ENCODE measurements at places on chromosomes 1 and 21.
A peak's percentile ranks its signal among the peaks of the same experiment; 100 is the strongest.

GRCh38 chr1:160639652-160640051 is 7.2 kb downstream of the SLAMF1 start:
- DNase-seq: peak; percentile 40

- no peak for DNase-seq
These were observed 28.9 kb downstream of the FAM151A start for GRCh38 chr1:54594463-54594862.

DNA sequence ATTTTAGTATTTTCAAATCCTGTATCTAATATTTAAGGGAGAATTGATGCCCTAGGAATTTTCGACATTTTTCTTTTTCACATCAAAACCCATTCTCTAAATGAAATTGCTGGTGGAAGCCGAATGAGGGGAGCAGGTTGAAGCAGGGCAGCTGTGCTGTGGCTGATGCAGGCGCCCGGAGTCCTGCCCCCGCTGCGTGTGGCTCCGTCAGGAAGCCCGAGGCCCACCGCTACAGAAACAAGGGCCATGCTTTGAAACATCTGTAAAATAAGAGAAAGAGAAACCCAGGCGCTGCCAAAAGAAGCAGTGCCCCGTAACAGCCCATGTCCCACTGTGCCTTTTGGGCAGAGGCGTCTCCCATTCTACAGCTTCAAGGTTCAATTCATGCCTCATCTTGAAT is 41.1 kb downstream of the TENT5C start:
- DNase-seq: no peak

GRCh38 chr1:36731226-36732014 is 248.7 kb upstream of the CSF3R start:
- DNase-seq: no peak

DNA sequence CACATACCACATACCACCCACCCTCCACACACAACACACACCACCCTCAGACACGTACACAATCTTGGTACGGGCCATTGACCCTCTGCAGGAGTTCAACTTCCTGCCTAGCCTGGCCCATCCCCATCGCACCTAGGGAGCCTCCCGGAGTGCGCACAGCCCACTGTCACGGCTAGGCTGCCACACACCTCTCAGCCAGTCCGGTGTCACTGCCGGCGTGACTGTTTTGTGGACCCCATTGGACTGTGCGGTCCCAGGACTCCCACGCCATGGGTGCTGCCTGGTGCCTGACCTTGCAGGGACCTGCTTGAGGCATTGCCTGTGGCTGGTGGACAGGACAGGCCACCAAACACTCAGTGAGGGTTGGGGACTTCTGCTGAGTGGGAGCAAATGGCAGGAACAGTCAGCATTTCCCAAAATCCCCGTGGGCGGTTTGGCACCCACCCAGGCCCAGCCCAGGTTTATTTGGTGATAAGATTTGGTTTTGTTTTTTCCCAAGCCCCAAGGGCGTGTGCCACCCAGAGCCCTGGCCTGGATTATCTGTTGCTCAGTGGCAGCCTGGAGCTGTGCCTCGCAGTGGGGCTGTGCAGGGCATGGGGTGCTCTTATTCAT is 27.7 kb downstream of the RAB7B start:
- no peak for DNase-seq

DNA sequence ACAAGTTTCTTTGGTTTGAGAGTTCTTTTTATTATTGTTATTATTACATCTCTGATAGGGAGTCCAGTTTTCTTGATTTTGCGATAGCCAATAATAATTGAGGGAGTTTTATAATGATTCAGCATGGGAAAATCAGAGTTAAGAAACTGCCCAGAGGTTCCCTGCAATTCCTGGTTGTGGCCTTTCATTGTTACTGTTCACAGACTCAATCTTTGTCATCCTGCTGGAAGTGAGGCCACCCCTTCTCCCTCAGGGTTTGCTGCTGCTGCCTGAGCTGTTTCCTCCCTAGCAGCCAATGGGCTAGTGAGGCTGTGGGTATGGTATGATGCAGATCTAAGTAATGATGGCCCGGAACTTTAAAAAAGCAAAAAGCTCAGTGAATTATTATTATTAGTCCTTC is 50.2 kb upstream of the TACSTD2 start:
- no peak for DNase-seq

DNA sequence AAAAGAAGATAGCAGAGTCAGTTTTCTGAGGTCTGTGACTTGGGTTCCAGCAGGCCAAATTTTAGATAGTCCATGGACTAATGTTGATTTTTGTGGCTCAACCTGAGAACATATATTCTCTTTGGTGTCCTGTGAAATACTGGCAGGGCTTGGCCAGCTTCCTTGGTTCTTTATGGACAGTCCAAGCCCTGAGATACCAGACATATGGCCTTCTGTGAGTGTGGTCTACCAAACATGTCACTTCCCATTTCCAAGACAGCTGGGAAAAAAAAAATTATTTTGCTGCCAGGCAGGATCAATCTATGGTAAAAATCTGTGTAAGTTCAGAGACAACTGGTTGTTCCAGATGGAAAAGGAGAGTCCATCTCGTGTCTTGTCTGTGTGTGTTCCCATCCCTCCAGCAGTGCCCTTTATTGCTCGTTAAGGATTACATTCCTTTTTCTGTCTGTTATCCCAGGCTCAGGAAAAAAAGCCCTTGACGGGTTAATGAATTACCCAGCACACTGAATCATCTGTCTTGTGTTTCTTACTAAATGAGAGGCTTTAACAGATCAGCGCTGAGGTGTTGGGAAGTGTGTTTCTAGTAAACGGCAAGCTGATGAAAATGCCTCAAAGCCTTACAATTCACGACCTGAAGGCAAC is 33.4 kb upstream of the XPR1 start:
- no peak for DNase-seq

- no peak for DNase-seq
These were observed 22.8 kb upstream of the CD2 start for GRCh38 chr1:116731439-116731838.

GRCh38 chr1:5959667-5960230 is 32.5 kb downstream of the NPHP4 start:
- DNase-seq: no peak

DNA sequence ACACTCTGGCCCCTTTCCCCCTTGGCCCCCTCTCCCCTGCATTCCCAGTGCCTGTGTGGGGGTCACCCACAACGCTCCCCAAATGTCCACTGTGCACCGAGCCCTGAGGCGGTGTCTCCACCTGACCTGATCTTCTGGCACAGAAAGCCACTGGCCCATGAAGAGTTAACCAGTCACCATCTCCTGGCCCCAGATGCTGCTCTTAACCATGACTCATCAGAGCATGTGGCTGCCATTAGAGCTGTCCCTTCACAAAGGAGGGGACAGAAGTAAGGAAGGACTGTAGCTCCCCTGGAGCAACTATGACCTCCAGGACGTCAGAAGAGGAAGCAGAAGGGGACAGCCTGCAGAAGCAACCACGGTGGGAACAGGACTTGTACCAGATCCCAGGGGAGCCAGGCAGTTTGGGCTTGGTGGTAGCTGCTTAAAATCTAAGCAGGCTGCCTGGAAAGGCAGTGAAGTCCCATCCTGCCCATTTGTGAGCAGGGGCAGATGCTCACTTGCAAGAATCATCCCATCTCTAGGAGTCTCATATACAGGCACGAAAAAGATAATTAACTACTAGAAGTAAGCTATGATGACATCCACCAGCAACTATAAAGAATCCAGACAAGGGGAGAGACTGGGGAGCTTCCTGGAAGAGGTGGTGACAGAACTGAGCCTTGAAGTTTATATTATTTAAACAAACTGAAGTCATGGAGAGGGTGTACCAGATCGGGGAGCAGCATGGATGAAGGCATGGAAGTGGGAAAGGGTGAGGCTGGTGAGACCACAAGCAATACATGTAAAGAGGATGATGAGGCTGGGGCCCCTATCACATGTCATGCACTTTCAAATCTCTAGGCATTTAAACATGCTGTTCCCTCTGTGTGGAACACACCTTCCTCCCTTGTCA is 1.1 kb upstream of the TTC39A start:
- peak; percentile 35 for DNase-seq

DNA sequence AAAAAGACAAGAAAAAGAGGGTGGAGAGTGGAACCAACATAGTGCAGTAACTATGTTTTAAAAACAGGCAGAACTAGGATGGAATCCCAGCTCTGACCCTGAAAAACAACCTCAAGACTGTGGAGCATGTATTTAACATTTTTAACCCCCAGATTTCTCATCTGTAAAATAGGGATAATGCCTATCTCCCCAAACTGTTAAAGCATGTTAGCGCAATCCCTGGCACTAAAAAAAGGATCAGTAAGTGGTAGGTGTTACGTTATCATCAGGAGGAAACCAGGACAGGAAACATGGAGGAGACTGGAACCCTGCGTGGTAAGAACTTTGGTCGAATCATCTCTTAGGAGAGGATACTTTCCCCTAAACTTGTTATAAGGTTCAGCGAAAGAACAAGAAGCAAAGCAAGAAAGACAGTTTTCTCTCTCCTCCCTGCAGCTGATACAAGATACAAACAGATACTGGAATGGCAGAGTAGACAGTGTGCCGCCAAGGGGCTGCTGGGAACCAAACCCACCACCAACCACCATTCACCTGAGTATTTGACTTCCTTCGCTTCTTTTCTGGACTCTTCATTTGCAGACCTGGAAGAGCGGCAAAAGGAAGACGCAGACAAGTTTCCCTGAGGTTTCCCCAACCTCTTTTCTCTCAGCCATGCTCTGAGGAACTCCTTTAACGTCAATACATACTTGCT is 991 bp downstream of the PYGO2 start:
- peak; percentile 22 for DNase-seq
